Stimulated activated CD4-positive, alpha-beta T cell treated with anti-CD3 and anti-CD28 coated beads, Interleukin-1b, Interleukin-23, amount 100 ng/mL, for 1 hour (primary cell): ENCODE measurements at places on chromosomes 1 and 21.

- DNase-seq = no peak
Observed at GRCh38 chr21:16169102-16169511, 439.3 kb downstream of the USP25 start.

GRCh38 chr1:226688056-226688748 lies 50.9 kb downstream of the ITPKB start:
- no peak for DNase-seq

GRCh38 chr1:213419401-213420030 lies 368.5 kb downstream of the RPS6KC1 start:
- DNase-seq = no peak

GRCh38 chr1:90572446-90572845 lies 144.7 kb downstream of the BARHL2 start:
- DNase-seq = no peak

DNA sequence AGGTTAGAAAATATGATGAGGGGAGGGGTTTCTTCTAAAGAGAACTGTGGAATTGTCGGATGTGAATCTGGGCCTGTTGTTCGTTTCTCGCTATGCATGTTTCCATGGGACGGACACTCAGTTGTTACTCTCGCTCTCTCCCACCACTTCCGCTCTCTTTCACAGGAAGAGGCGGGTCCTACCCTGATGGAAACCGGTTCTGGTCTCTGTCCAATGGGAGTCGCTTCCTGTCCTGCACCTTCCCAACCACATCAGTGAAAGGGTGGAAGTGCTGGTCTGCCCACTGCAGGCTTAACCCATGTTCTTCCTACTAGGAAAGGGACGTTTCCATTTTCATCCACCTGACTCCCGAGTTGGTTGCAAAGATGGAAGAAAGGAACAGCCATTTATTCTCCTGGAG lies 119.4 kb downstream of the KCNJ15 start:
- DNase-seq = no peak

- no peak for DNase-seq
Observed at GRCh38 chr1:223667484-223668182, 2.1 kb upstream of the CAPN8 start.

DNA sequence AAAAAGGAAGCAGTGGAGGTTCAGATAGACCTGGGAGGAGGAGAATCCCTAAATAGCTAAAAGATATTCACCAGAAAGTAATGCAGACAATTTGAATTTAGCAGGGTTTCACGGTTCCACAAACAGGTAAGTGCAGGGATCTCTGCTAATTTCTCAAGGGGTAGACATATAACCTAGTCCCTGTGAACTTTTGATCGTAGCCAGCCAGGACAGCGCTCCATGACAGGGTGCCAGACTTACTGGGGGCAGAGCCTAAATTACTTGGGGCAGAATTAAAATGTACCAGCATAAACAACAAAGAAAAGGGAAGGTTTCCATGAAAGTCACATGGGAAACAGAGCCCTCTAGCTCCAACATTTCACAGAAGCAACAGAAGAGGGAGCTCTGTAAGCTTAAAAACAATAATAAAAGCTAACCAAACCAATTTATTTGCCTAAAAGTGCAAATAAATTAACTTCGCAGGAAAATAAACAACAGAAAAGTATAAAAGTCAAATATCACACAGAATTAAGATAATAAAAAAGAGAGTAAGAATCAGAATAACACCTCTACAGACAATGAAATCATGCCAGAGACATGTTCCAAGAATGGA lies 198.3 kb downstream of the DUSP10 start:
- no peak for DNase-seq

DNA sequence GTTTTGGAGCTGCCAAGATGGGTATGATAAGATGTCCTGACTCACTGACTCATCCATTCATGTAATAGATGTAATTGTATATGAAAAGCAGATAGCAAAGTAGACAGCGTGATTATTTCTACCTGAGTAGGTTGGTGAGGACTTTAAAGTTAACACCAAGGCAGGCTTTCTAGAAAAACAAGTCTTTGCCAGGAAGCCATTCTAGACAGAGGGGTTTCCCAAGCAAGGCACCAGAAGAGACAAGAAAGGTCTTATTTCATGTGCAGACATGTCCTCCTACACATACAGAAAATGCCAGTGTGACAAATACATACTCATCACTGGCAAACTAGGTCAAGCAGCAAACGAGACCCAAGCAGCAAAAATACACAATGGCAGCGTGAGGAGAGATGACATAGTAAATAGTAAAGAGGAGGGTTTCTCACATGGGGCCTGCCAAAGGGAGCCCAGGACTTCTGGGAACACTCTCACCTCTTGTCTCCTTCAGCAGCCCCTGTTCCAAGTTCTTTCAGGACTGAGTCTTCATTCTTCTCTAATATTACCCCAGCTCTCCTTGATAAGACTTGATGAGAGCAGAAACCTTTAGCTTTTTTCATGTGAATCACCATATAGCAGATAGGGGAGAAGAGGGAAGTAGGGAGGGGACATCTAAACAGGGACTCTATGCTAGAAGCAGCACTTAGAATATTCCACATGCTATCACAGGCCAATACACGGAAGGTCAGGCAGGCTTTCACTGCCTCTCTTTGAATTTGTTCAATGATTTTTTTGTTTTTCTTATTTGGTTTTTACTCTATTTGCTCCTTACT lies 114.6 kb upstream of the ATP1B1 start:
- no peak for DNase-seq

- no peak for DNase-seq
Observed at GRCh38 chr1:39268112-39268581, 63.7 kb downstream of the MACF1 start.

GRCh38 chr1:50271968-50272578 lies 151.2 kb downstream of the DMRTA2 start:
- DNase-seq = no peak

DNA sequence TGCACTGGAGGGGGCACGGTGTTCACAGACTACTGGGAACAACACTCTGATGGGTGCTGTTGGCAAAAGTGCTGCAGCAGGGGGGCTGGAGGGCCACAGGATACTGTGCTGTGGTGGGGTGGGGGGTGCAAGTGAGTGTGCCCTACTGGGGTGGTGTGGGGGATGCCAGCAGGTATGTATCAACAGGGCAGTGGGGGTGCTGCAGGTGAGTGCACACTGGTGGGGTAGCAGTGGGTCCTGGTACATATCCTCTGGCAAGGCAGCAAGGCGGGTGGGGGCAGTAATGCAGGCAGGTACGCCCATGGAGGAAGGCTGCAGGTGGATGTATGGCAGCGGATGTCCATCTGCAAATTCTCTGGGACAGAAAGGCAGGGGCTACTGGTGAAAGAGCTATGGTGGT lies 48.8 kb upstream of the CD53 start:
- DNase-seq = no peak

DNA sequence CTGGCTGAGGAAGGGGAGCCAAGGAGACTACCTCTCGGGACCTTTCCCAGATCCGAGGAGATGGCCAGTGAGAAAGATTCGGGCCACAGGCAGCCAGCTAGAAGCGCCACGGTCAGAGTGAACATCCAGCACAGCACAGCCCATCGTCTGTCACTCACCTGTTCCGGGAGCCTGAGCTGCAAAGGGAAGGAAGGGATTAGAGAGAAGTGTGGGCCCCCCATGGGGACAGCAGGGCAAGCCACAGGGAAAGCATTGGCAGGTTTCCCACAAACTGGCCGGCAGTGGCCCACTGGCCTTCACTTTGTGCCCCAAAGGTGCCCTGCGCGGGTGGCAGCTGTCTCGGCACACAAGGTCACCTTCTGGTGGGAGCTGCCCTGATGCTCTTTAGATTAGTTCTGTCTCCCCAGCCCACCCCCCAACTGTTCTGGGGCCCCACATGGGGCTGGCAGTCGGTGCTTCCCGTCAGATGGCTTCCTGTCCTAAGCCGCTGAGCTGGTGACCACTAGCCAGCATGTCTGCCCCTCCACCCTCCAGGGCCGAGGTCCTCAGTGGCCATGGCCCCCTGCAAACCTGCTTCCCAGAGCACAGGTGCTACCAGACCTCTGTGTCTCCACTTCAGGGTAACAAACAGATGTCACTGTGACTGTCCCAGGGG lies 56.7 kb downstream of the LACTBL1 start:
- no peak for DNase-seq

GRCh38 chr1:65793359-65793732 lies 651 bp downstream of the PDE4B start:
- no peak for DNase-seq

- no peak for DNase-seq
Observed at GRCh38 chr1:212700223-212700891, 717 bp upstream of the BATF3 start.

DNA sequence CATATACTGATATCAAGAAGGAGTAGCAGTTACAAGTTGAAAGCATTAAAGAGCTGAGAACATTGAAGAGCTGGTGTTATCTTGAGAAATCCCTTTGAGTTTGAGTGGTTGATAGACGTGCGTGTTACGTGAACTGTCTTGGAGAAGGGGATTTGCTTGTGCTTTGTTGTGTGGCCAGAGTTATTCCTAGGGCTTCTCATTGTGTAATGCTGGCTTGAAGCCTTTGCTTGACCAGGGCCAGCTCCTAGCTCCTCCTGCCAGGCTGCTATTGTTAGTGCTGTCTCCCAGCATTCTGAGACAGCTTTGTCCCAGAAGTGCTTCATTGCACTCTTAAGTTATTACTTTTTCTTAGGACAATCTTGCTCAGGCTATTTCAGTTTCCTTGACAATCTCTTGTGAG lies 116.2 kb upstream of the KCNK2 start:
- no peak for DNase-seq

DNA sequence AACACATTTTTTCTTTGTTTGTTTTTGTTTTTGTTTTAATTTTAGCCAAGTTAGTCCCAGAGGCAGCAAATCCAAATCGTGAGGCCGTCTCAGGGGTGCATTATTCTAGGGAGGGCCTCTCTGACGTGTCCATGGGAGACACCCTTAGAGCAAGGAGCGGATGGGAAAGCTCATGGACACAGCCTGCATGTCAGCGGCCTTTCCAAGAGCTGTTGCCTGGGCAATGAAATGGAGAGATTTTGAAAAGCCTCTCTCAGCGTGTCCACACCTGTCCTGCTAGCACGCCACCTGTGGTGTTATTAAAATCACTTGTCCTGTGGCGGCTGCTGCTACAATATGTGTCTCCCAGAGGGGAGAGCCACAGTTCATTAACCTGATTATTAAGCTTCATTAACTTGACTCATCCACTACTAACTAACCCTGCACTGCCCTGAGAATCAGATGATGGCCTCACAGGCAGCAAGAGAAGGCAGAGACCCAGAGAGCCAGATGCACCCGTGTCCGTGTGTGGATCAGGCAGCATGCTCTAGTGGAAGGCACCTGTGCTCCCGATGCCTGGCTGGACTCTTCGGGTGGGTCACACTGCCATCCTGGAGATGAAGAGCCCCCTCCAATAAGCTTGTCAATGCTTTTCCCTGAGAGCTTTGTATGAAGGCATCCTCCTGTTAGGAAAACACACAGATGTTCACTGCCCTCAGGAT lies 133.3 kb downstream of the PGBD5 start:
- no peak for DNase-seq

GRCh38 chr1:234972411-234973191 lies 156.0 kb downstream of the TOMM20 start:
- DNase-seq = no peak

- DNase-seq = no peak
Observed at GRCh38 chr1:15181564-15181963, 28.0 kb downstream of the TMEM51 start.

GRCh38 chr1:204384636-204385352 lies 25.1 kb upstream of the PLEKHA6 start:
- DNase-seq = no peak

DNA sequence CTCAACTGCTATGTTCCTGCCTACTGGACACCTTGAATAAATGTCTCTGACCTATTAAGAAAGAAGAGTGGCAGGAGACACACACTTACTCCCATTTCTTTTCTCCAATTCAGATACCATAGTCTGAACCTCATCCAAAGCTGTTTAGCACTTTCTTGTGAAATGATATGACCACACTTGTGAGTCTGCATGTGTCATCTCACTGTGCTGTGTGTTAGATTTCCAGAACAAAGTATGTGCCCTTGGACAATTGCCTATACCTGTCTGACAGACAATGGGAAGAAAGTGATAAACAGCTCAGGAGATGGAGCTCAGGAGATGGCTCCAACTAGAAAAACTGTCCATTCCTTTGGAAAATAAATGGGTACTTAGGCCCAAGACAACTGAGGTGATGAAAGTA lies 48.4 kb downstream of the USP48 start:
- DNase-seq = no peak

DNA sequence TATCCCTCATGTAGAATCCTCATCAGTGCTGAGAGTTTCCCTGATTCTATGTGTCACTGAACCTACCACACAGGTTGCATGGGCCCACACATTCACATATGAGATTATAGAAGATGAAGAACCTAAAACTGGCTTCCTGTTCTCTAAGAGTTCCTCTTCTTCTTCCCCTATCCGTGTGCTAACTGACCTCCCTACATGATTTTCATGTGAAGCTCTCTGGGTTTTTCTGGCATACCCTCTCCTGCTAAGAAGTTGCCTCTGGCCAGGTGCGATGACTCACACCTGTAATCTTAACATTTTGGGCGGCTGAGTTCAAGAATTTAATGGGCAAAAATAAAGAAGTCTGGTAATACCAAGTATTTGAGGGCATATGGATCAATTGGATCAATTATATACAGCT lies 5.5 kb upstream of the CD244 start:
- no peak for DNase-seq

DNA sequence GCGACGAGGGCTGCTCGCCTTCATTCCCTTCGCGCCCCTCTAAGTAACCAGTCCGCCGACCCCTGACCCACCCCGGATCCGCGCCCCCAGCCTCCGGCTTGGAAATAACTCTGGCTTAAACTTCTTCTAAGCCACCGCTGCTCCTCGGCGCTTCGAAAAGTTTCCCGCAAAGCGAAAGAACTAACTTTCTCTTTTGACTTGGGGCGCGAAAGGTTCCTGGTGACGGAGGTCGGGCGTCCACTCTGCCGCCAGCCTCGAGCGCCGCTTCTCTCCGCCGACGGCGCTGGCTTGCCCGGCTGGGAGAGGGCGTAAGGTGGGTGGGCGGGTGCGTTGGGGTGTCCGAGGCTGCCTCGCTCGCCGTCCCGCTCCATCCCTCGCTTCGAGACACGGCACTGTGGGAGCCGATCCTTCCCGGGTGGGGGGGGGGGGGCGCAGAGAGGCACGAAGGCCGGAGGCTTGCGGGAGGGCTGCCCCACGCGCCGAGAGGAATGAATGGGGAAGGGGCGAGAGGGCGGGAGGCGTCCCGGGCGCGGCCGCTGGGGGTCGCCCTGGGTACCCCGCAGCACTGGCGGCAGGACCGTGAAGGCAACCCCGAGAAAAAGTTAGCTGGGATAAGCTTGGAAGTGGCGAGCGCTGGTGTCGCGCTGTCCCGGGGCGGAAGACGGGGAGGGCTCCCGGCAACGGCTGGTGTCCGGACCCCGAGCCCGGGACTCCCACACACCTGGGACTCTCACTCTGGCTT lies 569 bp downstream of the ATF3 start:
- DNase-seq = no peak

DNA sequence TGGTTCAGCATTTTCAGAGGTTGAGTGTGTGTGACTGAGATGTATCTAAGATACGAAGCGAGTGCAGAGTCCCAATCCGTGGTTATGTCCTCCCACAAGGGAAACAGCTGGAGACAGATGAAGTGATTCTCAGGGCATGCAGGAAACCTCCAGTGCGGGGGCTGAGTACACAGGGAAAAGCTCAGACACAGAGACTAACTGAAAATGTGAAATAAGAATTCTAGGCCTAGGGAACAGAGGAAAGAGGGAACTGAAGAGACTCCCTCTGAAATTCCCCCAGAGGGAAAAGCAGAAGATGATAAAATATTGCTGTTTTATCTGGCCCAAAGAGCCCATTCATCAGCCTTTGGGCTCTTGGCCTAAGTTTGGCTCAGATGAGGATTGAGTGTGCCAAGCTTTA lies 116.8 kb downstream of the LRRC53 start:
- no peak for DNase-seq
